Activated CD8-positive, alpha-beta memory T cell treated with anti-CD3 and anti-CD28 coated beads for 48 hours (primary cell): ENCODE measurements at places on chromosomes 5 and 9.

- DNase-seq, result no peak
These were observed 46.3 kb downstream of the FSTL4 start for GRCh38 chr5:133565993-133566392.

GRCh38 chr9:90799271-90799852 lies 2.3 kb upstream of the SYK start:
- DNase-seq, result no peak

- DNase-seq, result no peak
These were observed 30.0 kb upstream of the GRIA1 start for GRCh38 chr5:153460421-153460820.

DNA sequence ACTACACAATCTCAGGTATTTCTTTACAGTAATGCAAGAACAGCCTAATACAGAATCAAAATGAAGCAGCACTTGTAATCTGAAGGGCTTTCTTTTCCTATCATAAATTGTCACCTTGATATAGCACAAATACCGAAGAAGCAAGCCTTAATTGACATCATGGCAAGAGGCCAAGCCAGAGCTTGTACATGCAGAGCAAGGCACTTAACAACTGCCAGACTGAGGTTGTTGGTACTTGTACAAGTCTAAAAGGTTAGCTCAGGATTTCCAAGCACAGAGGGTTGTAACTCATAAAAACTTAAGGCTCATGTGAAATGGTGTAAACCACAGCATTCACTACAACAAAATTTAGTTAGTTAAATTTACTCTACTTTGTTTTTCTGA lies 158.8 kb upstream of the SPEF2 start:
- no peak for DNase-seq

GRCh38 chr5:39566891-39567290 lies 142.1 kb upstream of the DAB2 start:
- DNase-seq, result no peak

- DNase-seq, result no peak
These were observed 62.3 kb upstream of the TXNDC8 start for GRCh38 chr9:110399983-110400382.
